ENCODE measurements at places on chromosomes 4 and X. TPM values are rescaled to one million over a fixed set of nuclear protein-coding genes. Genes with fewer than 3 reads are reported as not detected.

MSX1 gene
- total RNA-seq: 15.6 TPM

DUSP21 gene
- total RNA-seq: not detected

BEX2 gene
- total RNA-seq: 142 TPM

FAM47E gene
- total RNA-seq: 1.6 TPM

ZNF280C gene
- total RNA-seq: 6.8 TPM

RAI2 gene
- total RNA-seq: 1.1 TPM

H2BW2 gene
- total RNA-seq: not detected

DCLK2 gene
- total RNA-seq: 5.7 TPM

HHIP gene
- not detected for total RNA-seq

IGSF1 gene
- 5.3 TPM for total RNA-seq

SNX12 gene
- total RNA-seq: 62.3 TPM

MAGED4 gene
- total RNA-seq: 70.5 TPM

MTMR8 gene
- 1.8 TPM for total RNA-seq

FAT4 gene
- total RNA-seq: 5.6 TPM

DNA sequence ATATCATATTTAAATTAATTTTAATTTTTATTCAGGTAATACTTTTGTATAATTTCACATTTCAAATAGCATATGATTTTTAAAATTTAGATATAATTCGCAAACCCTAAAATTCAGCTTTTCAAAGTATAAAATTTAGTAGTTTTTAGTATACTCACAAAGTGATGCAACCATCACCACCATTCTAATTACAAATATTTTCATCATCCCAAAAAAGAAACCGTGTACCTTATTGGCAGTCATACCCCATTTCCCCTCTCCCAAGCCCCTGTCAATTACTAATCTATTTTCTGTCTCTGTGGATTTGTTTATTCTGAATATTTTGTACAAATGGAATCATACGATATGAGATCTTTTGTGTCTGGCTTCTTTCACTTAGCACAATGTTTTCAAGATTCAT is 37.0 kb upstream of the KIT start:
- DNase-seq: no peak

GRCh38 chr4:70277121-70277520 is 34.7 kb downstream of the CSN3 start:
- DNase-seq: no peak

- peak; percentile 69 for DNase-seq
Observed at GRCh38 chrX:29397506-29397905, 810.3 kb downstream of the IL1RAPL1 start.

DNA sequence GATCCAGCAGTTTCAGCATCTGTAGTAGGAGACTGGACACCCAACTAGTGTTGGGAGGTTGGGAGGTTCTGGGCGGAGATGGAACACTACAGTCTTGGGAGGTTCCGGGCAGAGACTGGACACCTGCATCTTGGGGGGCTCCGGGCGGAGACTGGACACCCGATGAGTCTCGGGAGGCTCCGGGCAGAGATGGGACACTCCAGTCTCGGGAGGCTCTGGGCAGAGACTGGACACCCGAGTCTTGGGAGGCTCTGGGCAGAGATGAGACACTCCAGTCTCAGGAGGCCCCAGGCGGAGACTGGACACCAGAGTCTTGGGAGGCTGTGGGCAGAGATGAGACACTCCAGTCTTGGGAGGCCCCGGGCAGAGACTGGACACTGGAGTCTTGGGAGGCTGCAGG is 29.5 kb upstream of the LANCL3 start:
- no peak for DNase-seq

GRCh38 chr4:92021788-92022187 is 282.0 kb upstream of the GRID2 start:
- DNase-seq: no peak

GRCh38 chrX:138847930-138848329 is 136.4 kb upstream of the FGF13 start:
- peak; percentile 15 for DNase-seq

DNA sequence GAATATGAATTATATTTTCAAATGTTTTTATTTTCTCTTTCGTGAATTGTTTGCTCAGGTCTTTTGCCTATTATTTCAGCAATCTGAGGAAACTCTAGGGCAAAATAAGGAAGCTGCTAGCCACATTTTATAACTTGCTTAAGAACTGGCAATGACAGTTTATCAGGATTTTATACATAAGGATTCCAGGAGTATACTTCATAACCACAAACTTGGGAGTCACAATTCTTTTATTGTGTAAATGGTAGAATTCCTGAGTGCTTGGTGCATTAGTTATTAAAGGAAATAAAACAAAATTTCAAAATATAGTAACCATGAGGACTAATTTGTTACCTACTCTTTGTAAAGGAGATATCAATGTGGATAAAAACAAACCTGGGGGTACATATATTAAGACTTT is 54.4 kb downstream of the PALLD start:
- DNase-seq: no peak

DNA sequence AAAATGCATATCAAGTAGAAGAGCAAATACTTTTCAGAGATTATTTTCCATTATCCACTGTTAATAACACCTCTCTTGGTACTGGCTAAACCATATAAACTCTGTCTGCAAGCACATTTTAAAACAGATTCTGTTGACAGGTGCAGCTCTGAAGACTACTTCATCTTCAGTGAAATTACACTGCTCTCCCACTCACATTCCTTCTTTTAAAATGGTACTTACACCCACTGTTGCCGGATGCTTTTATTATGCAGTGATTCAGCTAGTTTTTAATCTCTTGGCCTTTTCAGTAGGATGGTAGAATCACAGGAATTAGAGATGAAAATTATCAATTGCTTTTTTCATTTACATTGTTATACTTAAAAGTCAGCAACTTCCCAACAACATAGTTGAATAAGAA is 381.6 kb downstream of the GASK1B start:
- no peak for DNase-seq

GRCh38 chr4:86961605-86962295 is 26.9 kb downstream of the AFF1 start:
- DNase-seq: peak; percentile 37

DNA sequence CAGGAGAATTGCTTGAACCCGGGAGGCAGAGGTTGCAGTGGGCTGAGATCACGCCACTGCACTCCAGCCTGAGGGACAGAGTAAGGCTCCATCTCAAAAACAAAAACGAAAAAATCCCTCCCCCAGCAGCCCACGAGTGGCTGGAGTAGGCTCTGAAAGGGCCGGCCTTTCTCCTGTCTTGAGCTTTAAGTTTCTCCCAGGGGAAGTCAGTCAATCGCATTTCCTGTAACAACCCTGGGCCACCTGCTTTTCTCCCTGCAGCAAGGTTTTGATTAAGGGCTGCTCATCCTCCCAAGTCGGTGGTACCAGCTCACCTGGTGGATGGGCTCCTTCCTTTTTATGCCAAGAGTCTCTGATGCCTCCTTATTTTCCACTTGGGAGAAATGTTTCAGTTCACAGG is 2.0 kb upstream of the NYX start:
- DNase-seq: no peak

DNA sequence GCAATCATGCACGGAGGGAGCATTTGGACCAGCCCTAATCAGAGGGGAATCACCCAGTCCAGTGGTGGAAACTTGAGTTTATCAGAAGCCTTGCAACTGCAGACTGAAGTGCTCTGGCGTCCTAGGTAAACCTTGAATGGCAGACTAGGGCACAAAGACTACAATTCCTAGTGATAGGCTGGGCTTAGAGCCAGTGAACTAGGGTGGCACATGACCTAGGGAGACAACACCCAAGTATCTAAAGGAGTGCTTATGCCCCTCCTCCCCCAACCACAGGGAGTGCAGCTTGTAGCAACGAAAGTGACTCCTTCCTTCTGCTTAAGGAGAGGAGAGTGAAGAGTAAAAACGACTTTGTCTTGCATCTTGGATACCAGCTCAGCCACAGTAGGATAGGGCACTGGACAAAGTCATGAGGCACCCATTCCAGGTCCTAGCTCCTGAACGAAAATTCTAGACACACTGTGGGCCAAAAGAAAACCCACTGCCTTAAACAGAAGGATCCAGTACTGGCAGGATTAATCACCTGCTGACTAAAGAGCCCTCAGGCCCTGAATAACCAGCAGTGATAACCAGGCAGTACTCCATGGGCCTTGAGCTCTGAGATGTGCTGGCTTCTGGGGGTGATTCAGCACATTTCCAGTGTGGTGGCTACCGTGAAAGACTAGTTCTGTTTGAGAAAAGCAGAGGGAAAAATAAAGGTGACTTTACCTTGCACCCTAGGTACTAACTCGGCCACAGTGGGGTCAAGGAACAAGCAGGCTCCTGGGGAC is 58.7 kb upstream of the STARD8 start:
- DNase-seq: no peak

GRCh38 chrX:131405497-131405896 is 116.4 kb upstream of the IGSF1 start:
- no peak for DNase-seq

DNA sequence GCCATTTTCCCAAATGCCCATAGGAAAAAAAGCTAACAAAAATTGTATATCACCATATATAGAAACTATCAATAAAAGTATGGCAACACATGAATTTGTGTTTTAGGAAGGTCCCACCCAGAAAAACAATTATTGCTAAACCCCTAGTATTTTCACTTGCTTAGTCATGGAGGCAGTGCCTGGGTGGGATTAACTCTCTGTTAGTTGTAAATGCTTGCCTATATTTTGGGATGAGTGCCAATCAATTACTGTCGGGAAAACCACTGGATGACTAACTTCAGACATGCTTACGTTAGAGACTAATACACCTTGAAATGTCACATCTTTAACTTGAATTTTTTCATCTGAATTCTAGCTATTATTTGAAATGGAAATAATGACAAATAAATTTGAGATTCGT is 33.9 kb downstream of the TMPRSS11A start:
- DNase-seq: no peak

- no peak for DNase-seq
Observed at GRCh38 chr4:146243883-146244277, 29.5 kb downstream of the REELD1 start.

DNA sequence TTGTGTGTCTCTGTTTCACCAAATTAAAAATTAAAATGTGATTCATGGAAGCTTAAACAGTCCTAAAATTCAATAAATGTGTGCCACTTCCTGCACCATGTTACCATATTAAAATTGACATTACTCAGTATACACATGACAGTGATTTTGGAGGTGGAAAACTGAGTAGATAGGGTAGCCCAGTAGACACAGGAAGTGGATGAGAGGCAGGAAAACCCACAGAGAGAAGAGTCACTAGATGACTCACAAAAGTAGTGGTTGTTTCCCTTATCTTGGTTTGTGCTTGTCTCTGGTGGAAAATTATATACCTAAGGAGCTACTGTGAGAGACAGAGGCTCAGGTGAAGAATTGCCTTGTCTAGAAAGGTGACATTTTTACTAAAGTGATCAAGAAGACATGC is 375.8 kb upstream of the CXorf51B start:
- DNase-seq: no peak

- DNase-seq: no peak
Observed at GRCh38 chr4:145044341-145044740, 53.7 kb downstream of the ANAPC10 start.

- no peak for DNase-seq
Observed at GRCh38 chrX:111319451-111319850, 49.2 kb upstream of the CAPN6 start.

DNA sequence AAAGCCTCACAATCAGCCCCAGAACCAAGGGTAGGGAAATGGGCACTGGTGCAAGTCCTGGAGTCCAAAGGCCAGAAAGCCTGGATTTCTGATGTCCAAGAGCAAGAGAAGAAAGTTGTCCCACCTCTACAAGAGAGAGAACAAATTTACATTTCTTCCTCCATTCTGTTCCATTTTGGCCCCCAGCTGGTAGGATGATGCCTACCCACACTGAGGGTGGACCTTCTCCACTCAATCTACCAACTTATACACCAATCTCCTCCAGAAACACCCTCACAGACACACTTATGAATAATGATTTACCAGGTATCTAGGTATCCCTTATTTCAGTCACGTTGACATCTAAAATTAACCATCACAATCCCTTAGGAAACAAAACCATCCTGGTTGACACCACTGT is 367.8 kb upstream of the GRIA3 start:
- no peak for DNase-seq

DNA sequence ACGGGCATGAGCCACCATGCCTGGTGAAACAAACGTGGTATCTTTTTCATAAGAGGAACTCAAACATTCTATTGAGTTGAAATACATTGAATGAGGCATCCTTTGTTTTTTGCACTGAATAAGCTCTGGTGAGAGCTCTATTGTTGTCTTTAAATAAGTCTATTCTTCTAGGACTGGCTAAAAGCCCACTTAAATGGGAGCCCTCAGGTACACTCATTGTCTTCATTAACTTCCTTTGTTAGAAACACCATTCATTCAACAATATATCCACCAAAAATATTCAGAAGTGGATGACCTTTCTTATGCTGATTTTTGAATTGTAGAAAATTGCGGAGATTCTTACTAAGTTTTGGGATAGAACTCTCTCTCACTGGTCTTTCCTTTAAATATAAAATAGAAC is 568.0 kb downstream of the IL1RAPL1 start:
- DNase-seq: no peak

- DNase-seq: peak; percentile 57
Observed at GRCh38 chr4:78876568-78877320, 62.5 kb downstream of the PAQR3 start.

DNA sequence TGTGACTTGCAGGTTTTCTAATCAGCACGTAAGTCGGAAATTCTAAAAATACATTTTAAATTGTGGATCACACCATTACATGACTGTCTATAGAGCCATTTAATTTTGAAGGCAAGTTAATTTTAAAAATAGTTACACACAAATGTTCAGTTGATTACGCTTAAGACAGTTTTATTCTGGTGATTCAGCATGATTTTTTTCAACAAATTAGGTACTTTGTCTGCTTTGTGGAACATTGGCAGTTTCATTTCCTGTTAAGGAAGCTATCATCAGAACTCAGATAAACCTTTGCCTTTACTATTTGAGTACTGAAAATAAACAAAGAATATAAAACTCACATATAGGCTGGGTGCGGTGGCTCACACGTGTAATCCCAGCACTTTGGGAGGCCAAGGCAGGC is 19.5 kb downstream of the SAT1 start:
- no peak for DNase-seq

All from cardiac muscle cell (in vitro differentiated cells and primary cell).